Activated CD4-positive, alpha-beta T cell treated with anti-CD3 and anti-CD28 coated beads, Interleukin-2, amount 50 U/mL, for 24 hours (primary cell): ENCODE measurements at places on chromosomes 4 and X.

DNA sequence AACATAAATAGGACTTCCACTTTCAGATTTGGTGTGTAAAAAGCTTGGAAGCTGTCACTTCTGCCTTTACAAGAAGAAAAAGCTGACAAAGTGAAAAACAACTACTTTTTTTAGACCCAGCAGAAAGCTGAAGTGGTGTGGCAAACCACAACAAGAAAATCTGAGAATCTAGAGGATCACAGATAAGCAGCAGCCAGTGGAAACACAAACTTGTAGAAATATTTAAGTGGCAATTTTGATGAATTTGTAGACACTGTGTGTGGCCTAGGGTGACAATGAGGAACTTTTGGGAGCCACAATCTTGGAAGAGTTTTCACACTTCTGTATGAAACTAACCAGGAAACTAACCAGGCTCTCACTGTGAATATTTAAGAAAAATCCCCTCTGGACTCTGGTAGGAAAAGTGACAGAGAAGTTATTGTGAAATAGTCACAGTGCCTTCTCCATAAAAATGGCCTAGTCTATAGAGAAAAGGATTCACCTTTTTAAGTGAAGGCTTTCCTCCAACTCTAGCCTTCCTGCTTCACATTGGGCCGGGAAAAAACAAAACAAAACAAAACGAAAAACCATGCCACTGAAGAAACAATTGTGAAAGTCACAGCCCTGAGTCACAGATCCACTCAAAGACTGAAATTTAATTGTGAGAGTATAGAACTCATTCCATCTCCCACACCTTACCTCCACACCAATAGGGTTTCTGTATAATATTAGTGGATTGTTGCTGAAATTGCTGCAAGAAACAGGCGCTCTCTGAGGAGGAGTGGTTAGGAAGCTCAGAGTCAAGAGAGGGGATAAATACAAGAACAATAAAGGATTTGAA, 26.7 kb upstream of the GUCY1A1 start:
- no peak for DNase-seq

DNA sequence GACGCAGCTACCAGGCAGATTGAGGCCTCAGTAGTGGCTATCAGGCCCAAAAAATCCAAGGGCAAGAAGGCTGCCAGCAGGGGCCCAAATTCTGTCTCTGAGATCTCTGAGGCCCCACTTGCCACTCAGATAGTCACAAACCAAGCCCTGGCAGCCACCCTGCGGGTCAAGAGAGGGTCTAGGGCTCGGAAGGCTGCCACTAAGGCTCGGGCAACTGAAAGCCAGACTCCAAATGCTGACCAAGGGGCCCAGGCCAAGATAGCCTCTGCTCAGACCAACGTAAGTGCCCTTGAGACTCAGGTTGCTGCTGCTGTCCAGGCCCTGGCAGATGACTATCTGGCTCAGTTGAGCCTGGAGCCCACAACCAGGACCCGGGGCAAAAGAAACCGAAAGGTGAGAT, 2.8 kb downstream of the TRO start:
- DNase-seq = no peak

GRCh38 chrX:24777660-24778059, 83.9 kb downstream of the POLA1 start:
- no peak for DNase-seq

DNA sequence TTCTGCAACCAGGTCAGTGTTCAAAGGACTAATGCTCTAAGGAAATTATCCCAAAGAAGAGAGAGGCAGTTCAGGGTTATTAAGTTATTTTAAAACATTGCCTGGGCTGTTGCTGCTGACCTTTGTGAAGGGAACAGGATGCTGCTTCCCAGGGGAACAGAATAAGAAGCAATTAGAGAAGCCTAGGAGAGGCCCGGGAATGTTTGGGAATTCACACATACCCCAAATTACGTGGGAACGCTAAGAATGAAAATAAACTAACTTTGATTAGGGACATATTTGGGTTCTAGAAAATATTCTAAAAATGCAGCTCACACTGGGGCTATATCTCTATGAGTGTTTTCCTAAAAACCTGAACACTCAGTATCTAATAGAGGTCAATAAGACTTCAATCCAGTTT, 243.1 kb upstream of the FTHL17 start:
- DNase-seq = no peak

DNA sequence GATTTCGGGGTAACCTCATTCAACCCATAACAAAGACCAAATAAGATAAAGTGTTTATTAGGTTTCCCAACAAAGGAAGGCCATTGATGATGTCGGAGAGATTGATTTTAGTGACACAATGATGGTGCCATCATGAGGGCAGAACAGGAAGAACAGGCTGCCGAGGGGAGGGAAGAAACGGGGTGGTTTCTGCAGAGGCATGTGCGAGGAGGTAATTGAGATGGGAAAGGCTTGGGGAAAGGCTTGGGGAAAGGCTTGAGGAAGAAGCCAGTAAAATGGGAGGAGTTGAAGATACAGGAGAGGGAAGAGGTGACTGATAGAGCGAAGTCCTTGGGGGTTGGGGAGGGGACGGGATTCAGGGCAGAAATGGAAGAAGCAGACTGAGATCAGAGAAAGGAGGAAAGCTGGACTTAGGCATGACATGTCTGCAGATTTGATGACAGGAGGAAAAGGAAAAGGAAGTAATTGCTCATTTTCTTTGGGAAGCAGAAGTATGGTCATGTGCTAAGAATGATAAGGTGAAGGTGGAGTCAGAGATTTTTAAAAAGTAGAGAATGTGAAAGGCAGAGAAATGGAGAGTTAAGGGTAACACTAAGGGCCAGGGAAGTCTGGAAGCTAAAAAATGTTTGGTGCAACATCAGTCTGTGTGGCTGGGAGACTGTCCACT, 6.0 kb downstream of the HPSE start:
- DNase-seq = no peak

GRCh38 chrX:124250835-124251437, 81.5 kb upstream of the TEX13D start:
- no peak for DNase-seq

- DNase-seq = no peak
Measured at GRCh38 chrX:32644476-32645245, 566.7 kb downstream of the DMD start.

DNA sequence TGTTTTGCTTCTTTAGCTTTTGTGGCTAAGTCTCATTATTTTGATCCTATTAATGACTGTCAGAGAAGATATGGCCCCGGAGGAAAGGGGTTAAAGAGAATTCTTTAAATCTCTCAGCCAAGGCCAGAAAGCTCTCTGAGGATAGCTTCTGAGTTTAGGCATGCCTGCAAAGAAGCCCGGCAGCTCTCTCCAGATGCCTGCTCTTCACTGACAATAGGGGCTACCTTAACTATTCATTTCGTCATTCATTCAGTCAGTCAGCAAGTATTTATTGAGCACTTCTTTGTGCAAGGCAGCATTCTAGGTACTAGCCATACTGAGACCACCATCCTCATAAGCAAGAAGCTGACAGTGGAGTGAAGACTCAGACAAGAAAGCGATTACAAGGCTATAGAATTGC, 34.0 kb upstream of the BMP15 start:
- DNase-seq = no peak
